ENCODE measurements at places on chromosomes 7 and 10.

DNA sequence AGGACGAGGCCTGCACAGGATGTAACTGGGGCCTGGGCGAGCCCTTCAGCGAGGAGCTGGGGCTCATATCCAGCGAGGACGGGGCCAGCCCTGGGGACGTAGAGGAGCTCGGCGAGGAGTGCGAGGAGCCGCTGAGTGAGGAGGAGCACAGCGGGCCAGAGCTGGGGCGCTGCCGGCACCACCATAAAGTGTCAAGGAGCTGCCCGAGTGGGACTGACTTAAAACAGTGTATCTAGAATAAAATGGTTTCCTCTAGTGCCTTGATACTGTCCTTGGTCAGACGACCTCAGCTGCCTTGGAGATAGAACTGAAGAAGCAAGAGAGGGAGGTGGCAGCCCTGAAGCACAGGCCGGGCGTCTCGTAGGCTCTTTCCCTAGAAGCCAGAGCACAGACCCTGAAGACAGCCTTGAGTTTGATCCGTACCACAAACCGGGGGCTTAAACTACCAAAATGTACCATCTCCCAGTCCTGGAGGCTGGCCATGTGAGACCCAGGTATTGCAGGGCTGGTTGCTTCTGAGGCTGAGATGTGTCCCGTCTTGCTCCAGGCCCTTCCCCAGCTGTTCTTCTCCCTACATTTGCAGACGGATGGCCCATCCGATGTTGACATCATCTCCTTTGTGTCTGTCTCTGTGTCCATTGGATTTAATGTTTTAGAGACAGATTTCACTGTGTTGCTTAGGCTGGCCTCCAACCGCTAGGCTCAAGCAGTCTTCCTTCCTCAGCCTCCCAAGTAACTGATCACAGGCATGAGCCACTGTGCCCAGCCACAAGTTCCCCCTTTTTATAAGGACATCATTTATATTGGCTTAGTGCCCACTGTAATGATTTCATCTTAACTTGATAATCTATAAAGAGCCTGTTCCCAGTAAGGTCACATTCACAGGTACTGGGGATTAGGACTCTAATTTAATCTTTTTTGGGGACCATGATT lies 35.8 kb downstream of the DNAJB6 start:
- DNase-seq, result no peak

GRCh38 chr7:131039355-131039762 lies 288.3 kb upstream of the MKLN1 start:
- no peak for DNase-seq

- no peak for DNase-seq
Measured at GRCh38 chr10:55203319-55203718, 402.3 kb upstream of the PCDH15 start.

DNA sequence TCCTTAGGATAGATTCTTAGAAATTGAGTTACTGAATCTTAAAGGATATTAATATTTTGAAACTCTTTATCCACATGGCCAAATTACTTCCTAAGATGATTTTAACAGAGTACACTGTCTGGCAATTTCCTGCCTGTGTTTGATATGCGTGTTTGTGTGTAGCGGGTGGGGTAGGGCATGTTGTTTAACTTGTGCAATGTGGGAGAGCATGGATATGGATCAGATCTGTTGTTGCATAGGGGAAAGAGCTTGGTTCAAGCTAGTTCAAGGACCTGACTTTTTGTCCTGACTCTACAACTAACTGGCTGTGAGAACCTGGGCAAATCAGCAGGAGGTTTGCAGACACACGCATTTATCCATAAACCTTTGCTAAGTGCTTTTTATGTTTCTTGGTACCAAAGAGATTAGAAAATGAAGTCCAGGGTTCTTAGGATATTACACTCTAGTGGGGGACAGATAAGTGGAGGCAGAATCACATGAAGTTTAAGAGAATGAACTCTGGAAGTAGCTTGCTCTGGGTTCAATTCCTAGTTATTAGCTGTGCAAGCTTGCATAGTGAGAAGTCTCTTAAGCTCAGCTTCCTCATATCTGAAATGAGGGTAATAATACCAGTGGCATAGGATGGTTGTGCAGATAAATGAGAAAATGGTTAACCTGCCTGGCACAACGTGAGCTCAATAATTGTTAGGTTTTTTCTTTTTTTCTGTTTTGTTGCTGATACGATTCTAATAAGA lies 96.3 kb upstream of the PRR15 start:
- DNase-seq, result no peak

DNA sequence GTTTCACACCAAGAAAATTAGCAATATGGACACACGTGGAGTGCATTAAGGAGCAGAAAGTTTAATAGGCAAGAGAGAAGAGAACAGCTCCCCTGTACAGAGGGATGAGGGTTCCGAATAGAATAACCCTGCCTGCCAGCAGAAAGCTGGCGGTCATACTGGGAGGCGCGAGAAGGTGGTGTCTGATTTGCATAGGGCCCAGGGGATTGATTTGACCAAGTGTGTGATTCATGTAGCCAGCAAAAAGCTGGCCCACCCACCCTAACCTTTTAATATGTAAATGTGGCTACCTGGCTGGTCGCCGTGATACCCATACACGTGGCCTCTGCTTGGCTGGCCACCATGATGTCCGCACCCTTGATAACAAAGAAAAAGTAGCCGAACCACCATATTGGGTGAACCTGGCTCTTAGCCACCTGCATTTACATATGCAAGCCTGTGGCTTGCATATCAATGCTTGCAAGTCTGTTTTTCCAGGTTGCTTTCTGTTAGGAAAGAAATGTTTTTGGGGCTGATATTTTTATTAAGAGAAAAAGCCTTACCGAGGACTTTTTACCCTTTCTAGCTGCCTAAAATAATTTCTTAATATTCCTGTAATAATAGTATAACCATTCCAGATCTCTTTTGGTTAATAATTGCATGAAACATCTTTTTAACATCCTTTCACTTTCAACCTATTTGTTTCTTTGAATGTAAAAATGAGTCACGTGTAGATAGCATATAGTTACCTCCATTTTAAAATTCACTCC lies 20.5 kb upstream of the VWDE start:
- DNase-seq, result no peak

DNA sequence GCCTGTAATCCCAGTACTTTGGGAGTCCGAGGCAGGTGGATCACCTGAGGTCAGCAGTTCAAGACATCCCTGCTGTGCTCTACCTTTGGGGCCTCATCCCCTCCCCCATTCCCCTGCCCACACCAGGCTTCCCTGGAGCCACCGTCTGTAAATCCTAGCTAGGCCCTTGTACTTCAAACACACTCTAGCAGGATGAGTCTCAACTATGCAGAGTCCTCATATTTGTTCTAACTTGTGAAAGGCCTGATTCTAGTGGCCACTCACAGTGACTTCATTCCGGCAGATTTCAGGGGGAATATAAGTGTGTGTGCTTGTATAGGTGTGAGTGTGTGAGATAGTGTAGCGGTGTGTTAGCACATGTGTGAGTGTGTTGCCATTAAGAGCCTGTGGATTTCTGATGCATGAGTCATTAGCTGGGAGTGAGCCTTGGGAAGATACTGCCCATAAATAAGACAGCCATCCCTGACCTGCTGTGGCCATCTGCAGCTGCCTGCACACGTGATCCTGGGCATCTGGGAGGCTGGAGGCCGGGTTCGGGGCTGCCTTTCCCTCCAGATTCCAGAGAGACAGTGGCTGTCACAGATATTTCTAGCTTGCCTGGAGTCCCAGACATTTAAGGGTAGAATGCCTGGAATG lies 1.7 kb upstream of the NEURL1 start:
- DNase-seq, result no peak

DNA sequence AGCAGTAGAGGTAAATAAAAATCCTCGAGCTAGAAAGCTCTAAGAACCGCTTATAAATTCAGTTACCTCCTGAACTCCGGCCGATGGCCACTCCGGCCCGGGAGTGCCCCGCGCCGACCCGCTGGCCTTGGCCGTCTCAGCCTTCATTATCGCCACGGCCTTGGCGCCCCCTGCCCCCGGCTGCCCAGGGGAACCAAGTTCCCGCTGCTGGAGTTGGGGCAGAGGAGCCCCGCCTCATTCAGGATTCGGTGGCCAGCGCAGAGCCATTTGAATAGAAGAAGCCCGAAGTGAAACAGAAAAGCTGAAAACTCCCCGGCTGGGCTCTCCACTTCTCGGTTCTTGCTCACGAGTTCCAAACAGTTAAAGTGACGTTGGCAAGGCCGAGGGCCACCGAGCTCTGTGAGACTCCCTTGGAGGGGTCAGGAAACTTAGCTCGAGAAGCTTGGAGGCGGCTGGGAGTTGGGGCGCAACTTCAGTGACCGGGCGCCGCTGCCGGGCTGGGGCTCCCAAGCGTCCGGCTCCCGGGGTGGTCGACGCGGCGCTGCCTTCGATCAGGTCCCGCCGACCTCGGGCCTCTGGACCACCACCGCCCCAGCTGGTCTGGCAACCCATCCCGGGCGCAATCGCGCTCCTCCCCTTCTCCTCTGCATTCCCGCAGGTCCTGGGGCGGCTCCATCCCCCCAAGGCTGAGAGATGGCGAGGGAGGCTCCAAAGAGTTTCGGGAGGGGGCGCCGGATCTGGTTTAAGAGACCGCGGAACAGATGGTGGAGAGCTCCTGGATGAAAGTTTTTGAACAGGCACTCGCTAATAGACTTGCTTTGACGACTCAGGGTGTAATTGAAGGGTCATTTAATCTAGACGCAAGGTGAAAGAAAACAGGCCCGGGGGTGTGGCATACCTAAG lies 5.8 kb upstream of the FEZF1 start:
- no peak for DNase-seq

GRCh38 chr10:44552726-44553125 lies 167.8 kb upstream of the CXCL12 start:
- DNase-seq, result no peak

DNA sequence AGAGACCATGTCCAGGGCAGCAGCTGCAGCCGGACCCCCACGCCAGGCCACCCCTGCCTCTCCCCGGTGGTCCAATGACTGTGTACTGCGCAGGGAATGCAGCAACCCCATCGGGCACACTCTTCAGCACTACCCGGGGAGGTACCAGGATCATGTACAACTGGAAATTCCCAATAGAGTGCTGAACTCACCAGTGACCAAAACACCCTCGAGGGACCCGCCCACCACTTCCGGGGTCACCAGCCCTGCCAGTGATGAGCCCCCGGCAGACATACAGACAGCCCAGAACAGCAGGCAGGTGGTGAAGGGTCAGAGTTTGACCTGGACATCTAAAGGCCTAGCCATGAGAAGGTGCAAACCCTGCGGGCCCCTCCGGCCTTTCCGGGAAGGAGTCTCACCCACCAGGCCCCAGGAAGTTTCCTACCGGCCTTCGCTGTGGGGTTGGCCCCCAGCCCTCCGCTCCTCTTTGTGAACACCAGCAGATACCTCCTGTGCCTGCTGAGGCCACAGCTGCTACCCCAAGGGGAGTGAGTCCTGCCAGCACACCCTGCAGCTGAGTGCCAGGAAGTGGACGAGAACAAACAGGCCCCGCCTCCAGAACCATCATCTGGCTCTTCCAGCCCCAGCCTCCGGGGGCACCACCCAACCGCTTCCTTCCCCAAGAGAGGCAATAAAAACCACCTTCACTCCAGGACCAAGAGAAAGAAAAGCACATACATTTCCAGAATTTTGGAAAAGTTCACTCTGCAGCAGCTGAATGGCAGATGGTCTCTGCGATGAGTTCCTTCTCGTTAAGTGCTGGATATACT lies 5.0 kb upstream of the ANKRD61 start:
- DNase-seq, result peak; percentile 9

DNA sequence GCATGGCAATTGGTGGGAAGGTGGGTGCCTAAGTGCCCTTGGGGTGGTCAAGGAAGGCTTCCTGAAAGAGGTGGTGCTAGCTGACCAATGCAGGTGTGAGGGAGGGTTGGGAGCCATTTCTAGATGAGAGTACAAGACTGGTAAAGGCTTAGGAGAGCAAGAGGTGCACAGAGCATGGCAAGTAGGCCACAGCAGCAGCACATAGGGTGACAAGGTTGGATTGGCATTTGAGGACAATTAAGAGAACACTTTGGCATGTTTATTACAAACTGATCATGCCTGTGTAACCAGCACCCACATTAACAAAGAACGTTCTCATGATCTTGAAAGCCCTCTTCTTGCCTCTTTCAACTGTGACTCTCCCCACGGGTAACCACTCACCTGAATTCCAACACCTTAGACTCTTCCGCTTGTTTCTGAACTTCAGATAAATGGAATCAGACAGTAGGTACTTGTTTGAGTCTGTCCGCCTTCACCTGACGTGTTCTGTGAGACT lies 107.6 kb downstream of the MYL10 start:
- no peak for DNase-seq

DNA sequence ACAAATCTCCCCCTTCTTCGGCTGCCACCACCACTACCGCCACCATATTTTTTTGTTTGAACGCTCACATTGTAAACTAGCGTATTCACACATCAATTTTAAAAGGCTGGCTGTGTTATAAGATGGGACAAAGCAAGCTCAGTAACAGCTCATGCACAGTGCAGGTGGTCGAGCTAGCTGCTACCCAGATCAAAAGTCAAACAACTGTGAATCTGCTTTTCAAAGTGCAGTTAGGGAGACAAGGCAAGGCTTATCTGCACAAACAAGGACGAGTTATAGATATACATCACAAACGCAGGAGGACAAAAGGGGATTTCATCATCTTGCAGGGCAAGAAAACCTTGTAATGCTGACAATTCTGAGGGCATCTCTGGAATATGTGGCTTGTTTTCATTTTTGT lies 231.6 kb downstream of the VTI1A start:
- DNase-seq, result no peak

GRCh38 chr7:4552985-4553384 lies 129.1 kb upstream of the FOXK1 start:
- DNase-seq, result no peak

- no peak for DNase-seq
Measured at GRCh38 chr7:129776362-129776722, 164.8 kb downstream of the NRF1 start.

DNA sequence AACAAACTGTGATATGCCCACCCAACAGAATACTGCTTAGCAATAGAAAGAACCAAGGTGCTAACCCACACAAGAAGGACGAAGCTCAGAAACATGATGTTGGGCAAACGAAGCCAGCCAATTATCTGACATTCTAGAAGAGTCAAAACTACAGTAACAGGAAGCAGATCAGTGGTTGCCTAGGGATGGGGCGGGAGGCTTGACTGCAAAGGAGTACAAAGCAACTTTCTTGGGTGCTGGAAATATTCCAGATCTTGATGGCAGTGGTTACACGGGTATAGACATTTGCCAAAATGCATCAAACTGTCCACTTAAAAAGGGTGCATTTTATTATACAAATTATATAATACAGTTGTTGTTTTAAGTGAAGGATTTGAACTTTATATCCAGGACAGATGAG lies 41.1 kb upstream of the RET start:
- DNase-seq, result no peak

- peak; percentile 29 for DNase-seq
Measured at GRCh38 chr10:71708301-71708703, 11.3 kb downstream of the C10orf105 start.

GRCh38 chr10:12419262-12419847 lies 70.0 kb downstream of the CAMK1D start:
- no peak for DNase-seq

- no peak for DNase-seq
Measured at GRCh38 chr7:81743201-81743600, 26.6 kb downstream of the HGF start.

- no peak for DNase-seq
Measured at GRCh38 chr10:79494871-79495705, 17.2 kb upstream of the EIF5AL1 start.
